Activated T-cell treated with anti-CD3 and anti-CD28 coated beads, Interleukin-2, amount 50 U/mL, for 72 hours (primary cell): ENCODE measurements at places on chromosomes 2 and 18.

DNA sequence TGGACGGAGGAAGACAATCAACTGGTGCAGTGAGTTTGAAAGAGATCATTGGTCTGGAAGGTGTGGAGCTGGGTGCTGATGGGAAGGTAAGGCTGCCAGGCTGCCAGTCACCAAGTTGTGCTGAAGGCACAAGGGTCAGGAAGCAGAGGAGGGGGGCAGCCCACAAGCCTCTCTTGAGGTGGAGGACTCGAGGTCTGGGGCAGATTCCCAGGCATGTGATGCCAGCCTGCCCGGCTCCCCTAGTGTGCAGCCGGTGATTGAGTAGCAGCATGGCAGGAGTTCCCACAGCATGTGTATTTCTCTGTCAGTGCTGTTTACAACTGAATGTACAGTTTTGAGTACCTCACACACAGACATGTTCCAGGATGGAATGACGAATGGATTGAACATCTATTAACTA is 99.3 kb downstream of the CABLES1 start:
- no peak for DNase-seq

DNA sequence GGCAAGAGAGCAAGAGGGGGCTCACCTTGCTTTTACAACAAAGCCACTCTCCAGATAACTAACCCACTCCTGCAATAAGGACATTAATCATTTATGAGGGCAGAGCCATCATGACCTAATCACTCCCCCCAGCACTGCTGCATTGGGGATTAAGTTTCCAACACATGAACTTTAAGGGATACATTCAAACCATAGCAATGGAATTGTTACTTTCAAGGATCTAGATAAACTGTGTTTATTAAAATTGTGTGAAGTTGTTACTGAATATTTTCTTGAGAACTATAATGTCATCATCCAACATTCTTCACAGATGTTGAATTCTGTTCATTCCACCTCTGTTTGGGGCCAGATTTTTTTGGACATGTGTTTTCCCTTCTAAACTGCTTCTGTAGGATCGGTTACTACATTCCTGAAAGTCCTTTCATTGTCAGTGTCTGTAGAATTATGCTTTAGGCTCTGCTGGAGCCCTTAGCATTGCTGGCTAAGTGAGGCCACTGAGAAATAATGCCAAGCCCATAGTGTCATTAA is 50.4 kb downstream of the SPATS2L start:
- DNase-seq = no peak

- no peak for DNase-seq
Observed at GRCh38 chr2:135942936-135943688, 42.3 kb downstream of the DARS1 start.

- DNase-seq = no peak
Observed at GRCh38 chr2:205752924-205753323, 70.6 kb downstream of the NRP2 start.

- DNase-seq = no peak
Observed at GRCh38 chr2:241088791-241089732, 13.0 kb downstream of the MTERF4 start.

DNA sequence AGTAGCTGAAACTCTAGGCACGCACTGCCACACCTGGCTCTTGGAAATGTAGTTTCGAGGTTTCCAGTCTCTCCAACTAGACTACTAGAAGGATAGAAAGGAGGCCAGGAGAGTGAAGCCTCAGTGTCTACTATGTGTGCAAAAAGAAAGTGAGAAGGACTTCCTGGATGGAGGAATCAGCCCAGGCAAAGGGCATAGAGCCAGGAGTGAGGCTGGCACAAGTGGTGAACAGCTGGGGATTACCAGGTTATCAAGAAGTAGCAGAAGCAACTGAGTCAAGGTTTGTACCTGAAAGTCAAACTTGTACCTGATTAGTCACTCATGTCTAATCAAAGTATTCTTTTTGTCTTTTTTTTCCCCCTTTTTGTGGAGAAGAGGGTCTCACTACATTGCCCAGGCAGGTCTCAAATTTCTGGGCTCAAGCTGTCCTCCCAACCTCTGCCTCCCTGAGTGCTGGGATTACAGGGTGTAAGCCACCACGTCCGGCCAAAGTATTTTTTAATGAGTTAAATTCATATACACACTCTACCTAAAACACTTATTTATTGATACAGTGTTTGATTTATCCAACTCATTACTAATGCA is 8.7 kb upstream of the FZD5 start:
- DNase-seq = no peak

DNA sequence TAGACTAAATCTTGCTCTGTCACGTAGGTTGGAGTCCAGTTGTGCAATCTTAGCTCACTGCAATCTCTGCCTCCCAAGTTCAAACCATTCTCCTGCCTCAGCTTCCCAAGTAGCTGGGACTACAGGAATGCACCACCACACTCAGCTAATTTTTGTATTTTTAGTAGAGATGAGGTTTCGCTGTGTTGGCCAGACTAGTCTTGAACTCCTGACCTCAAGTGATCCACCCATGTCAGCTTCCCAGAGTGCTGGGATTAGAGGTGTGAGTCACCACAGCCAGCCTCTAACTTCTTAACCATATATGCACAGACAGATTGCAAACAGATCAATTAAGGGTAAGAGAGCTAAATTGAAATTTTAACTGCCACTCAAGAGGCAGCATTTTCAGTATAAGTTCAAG is 22.1 kb upstream of the CNGA3 start:
- DNase-seq = no peak

- no peak for DNase-seq
Observed at GRCh38 chr2:152428800-152429582, 94.0 kb downstream of the FMNL2 start.

GRCh38 chr2:25964891-25965290 is 17.4 kb downstream of the KIF3C start:
- DNase-seq = no peak

- no peak for DNase-seq
Observed at GRCh38 chr18:48621240-48621639, 82.4 kb downstream of the CTIF start.

DNA sequence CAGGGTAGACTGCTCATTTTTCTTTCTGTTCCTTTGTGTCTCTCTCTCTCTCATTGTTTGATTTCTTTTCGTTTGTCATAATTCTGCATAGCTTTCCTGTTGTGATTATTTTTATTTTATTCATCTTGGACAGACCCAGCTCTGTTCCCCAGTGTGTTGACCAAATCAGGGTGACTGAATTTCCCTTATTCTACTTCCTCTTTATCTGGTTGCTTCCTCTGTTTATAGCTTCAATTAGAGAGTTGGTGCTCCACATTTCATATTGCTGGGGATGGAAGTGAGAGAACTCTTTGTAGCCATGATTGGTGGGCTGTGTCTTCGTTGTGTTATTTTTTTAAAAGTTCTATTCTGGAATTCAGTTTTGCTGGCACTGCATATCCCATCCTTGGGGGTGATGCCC is 19.1 kb downstream of the PROKR1 start:
- DNase-seq = no peak

DNA sequence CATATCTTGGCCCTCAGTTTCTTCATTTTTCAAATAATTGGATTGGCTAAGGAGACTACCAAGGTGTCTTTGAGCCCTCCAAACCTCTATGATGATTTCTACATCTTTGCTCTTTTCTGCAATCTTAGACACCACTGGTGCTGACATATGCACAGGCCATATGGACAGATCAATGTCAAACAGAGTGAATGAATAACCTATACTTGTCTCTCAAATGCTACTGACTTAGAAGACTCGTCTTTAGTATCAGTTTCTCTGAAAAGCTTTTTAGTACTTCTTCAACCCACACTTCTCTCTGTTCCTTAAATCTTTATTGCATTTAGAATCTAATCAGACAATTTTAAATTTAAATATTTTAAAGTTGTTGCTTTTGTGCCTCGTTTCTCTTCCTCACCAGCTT is 258.2 kb downstream of the LTBP1 start:
- DNase-seq = no peak

- DNase-seq = peak; percentile 3
Observed at GRCh38 chr2:5915881-5916310, 223.7 kb downstream of the SOX11 start.

DNA sequence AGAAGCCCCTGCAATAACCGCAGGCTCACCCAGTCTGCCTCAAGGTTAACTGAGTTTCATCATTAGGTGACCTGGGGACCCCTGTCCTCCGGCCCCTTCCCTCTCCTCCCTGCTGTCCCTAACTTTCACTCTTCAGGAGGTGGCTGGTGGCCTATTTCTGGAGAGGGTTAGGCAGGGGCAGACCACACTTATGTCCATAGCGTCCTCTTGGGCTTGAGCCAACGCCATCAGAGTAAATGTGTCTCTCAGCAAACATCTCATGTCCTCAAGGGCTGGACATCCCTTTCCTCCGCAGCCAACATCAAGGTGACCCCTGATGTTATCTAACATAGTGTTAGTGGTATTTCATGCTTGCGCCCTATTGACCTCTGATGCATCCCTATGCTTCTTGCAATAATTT is 114.8 kb downstream of the BCL11A start:
- no peak for DNase-seq

- DNase-seq = no peak
Observed at GRCh38 chr18:33828949-33829348, 250.9 kb downstream of the ASXL3 start.

DNA sequence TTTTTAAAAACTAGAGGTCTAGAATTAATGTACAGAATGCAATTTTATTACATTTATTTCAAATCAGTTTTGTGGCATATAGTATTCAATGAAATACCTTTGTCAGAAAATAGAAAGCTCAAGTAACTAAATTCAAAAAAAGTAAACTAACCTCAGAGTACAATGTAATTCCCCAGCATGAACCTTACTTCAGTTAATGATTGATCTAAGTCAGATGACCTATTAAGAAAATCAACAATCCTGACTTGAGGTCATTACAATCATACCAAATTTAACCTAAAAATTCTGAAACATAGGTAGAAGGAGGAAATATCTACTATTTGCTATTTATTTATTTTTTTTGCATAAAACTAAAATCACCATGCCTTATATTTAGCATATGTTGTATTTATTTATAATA is 142.9 kb downstream of the CCDC102B start:
- DNase-seq = no peak

GRCh38 chr2:199806179-199806578 is 44.8 kb downstream of the FTCDNL1 start:
- DNase-seq = no peak
